ENCODE measurements at places on chromosomes 12 and 14.
A peak's percentile ranks its signal among the peaks of the same experiment; 100 is the strongest.

GRCh38 chr14:77026166-77026929 is 2.2 kb downstream of the IRF2BPL start:
- peak; percentile 59 for DNase-seq

DNA sequence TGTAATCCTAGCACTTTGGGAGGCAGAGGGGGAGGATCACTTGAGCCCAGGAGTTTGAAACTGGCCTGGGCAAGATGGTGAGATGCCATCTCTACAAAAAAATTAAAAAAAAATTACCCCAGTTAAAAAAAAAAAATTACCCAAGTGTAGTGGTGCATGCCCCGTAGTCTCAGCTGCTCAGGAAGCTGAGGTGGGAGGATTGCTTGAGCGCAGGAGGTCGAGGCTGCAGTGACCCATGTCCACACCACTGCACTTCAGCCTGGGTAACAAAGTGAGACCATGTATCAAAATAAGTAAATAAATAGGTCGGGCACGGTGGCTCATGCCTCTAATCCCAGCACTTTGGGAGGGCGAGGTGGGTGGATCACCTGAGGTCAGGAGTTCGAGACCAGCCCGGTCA is 128.8 kb downstream of the VRK1 start:
- DNase-seq, result no peak

- peak; percentile 60 for DNase-seq
These were observed 103.8 kb upstream of the HMGA2 start for GRCh38 chr12:65720136-65721130.

DNA sequence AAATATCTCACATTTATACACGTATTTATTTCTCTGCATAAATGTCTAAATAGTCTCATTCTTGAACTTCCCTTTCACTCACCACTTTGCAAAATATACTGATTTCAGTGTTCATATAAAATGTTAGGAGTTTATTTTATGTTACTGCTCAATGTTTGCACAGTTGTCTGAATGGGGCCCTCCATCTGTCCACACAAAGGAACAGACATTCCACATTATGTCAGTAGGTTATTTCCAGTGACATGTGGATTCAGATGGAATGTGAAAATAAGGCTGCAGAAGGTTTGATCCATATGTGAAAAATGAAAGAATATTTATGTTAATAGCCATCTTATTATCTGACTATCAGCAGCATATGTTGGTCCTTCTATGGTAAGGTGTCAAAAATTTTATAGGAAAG is 994.4 kb upstream of the SEL1L start:
- DNase-seq, result no peak

GRCh38 chr12:7134396-7135166 is 4.4 kb downstream of the CLSTN3 start:
- DNase-seq, result no peak

DNA sequence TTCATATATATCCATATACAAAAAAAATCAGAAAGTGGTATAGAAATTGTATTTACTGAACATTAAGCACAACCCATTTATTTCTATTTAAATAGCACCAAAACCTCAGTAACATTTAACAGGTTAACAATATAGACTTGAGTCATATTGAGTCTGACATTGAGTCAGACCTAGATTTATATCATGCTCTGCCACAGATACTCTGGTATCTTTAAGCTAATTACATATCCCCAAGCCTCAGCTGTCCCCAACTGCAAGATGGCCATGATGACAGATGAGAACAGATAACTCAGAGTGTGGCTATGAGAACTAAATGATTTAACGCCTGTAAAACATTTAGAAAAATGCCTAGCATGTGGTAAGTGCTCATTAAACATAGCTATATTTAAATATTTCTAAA is 40.3 kb downstream of the IFNG start:
- no peak for DNase-seq

DNA sequence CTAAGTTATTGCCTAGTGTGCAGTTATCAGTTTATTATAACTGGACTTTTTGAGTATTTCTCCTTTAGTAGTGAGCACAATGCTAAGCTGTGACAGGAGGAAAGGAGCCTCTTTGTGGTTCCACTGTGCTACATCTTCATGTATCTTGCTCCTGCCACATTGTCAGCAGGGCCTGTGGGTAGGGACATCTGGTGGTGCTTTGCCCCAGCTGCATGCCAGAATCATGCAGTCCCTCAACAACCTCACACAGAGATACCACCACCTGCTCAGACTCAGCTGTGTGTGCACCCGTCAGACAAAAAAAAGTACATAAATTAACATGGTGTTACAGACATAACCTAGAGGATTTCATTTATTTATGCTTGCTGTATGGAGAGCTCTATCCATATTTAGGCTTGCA is 51.1 kb downstream of the MIS18BP1 start:
- DNase-seq, result peak; percentile 34

- no peak for DNase-seq
These were observed 10.0 kb upstream of the IL26 start for GRCh38 chr12:68235576-68235975.

DNA sequence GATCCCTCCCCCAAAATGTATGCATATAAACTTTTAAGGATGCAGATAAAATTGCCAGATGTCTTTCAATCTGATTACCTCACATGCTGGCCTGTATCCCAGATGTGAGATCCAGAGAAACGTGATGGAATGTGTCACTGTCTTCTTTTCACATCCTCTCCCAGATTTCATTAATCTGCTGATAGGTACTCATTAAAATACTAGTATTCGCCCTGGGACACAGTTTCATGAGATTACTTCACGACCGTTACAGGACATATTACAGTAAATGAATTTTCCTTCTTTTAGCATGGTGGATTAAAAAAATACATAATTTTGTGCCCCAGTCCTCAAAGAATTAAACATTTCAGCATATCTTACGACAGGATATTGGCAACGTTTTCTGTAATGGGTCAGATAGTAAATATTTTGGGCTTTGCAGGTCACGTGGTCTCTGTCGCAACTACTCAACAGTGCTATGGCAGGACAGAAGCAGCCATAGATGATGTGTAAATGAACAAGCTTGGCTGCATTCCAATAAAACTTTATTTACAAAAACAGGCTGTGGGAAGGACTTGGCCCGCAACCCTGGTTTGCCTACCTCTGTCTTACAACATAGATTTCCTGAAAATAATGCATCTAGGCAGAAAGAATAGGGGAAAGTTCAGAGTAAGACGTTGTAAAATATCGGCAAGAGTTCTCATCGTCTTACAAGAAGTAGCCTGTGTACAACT is 156.0 kb upstream of the DIO3 start:
- peak; percentile 73 for DNase-seq
